Natural killer cell treated with Interleukin-12 subunit alpha and Interleukin-12 subunit beta and Interleukin-15 and Interleukin-18, amount 100 ng/mL, for 72 hours (primary cell): ENCODE measurements at places on chromosomes 3 and 15. TPM values are rescaled to one million over a fixed set of nuclear protein-coding genes. Genes with fewer than 3 reads are reported as not detected.

Gene CACNA2D2
- 1.7 TPM for total RNA-seq

GRCh38 chr15:87748483-87748882 is 508.1 kb downstream of the NTRK3 start:
- H3K4me1 ChIP-seq = no peaks in the 10 kb centered on the region
- H3K27ac ChIP-seq = no peak overlapping the region
- peaks cover 5% of the 10 kb centered on the region for H3K27me3 ChIP-seq
- no peak for DNase-seq
- no peaks in the 10 kb centered on the region for H3K36me3 ChIP-seq

DNA sequence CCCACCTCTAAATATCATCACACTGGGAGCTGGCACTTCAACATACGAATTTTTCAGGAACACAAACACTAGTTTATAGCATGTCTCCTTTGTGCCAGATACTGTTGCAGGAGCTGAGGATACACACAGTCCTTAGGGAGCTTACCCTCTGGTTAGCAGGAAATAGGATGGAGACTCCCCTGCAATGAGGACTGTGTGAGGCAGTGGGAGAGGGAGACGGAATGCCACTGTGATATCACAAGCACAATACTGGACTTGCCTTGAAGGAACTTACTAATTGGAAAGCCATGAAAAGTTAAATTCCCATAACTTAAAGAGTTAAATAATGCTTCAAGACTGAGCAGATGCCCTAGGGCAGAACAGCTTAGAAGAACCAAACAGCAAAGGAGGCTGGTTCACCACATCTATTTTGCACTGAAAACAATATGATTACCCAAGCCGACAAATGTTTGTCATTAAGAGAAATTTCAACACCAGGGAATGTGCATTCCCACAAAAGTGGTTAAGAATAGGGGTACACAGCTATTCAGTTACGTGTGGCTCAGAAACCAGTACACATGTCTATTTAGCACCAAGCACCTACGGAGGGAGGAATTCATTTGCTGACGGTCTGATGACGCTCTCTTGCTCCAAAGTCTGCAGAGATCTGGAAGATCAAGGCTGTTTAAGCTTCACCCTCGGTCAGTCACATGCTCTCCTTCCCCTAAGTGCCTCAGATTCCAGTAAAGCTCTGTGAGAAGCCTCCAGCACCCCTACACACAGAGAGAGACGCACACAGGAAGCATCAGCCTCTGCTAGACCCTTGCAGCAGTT is 5.2 kb downstream of the TBC1D2B start:
- DNase-seq = no peak
- H3K36me3 ChIP-seq = peaks cover 12% of the 10 kb centered on the region
- peak overlapping the region; percentile 60 for H3K4me3 ChIP-seq

DNA sequence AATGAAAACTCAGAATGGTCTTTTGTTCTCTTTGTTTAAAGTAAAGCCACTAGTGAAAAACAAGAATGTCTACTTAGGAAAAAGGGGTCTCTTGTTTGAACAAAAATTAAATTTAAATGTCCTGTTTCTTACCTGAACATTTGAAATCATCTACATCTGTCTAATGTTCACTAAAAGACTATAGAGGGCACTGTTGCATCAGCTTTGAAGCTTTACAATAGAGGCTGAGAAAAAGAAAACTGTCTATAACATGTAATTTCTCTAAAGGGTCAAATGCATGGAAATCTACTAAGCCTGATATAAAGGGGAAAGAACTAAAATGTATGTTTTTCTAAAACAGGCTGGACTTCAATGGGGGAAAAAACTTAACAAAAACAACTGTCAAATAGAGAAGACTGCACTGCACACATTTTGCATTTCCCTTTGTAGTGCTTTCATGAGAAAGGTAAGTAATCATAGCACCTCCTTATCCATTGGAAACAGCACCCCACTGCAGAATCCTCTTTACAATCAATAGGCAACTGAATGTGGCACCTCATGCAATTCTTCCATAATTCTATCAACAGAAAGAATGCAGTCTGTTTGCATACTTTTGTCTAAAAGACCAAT is 26.3 kb downstream of the DPH6 start:
- H3K4me1 ChIP-seq = no peaks in the 10 kb centered on the region
- no peak overlapping the region for H3K4me3 ChIP-seq
